ENCODE measurements at places on chromosomes 13 and 19.

DNA sequence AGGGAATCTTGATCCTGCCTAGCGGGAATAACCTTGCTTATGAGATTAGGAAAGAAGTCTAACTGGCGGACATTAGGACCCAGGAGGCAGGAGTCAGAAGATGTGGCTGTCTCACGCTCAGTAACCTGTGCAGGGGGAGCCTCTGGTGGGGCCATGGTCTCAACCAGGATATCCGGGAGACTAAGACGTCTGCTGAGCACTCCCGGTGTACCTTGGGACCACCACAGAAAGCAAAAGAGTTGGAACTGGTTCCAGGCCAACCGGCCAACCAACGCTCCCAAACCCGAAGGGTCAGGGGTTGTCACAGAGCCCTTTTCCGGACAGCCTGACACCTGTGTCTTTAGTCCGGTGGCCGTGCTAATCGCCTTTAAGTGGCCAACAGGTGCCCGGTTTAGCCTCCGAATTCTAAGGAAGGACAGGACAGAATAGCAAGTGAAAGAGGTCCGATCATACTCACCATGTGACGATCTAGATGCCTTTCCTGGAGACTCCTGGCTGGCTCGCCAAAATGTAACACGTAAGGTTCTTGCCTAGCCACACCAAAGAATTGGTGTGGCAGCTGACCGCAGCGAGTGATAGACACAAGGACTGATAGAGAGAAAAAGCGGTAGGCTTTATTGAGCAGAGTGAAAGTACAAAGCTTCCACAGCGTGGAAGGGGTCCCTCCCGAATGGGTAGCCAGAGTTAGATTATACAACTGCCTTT is 103.9 kb upstream of the DIAPH3 start:
- DNase-seq = peak; percentile 28

DNA sequence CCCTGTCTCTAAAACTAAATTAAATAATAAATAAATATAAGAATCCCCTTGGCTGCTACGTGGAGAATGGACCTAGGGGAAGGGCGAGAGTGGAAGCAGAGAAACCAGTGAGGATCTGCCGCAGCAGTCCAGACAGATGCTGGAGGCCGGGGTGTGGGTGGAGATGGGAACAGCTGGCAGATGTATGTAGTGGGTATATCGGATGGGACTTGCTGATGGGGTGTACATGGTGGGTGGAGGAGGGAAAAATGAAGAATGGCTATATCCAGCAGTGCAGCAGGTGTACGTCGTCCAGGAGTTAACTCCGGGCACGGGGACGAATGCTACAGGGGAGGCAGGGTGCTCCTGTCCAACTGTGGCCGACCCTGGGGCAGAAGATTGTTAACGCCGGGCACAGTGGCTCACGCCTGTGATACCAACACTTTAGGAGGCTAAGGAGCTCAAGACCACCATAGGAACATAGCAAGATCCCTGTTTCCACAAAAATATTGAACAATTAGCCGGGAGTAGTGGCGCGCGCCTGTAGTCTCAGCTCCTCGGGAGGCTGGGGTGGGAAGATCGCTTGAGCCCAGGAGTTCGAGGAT is 654 bp downstream of the CEP89 start:
- DNase-seq = no peak

GRCh38 chr13:19984430-19985218 is 26.1 kb downstream of the ZMYM2 start:
- DNase-seq = no peak

- no peak for DNase-seq
These were observed 589.3 kb upstream of the ARGLU1 start for GRCh38 chr13:107157271-107157670.

GRCh38 chr13:43300865-43301264 is 277.5 kb downstream of the DNAJC15 start:
- DNase-seq = no peak

DNA sequence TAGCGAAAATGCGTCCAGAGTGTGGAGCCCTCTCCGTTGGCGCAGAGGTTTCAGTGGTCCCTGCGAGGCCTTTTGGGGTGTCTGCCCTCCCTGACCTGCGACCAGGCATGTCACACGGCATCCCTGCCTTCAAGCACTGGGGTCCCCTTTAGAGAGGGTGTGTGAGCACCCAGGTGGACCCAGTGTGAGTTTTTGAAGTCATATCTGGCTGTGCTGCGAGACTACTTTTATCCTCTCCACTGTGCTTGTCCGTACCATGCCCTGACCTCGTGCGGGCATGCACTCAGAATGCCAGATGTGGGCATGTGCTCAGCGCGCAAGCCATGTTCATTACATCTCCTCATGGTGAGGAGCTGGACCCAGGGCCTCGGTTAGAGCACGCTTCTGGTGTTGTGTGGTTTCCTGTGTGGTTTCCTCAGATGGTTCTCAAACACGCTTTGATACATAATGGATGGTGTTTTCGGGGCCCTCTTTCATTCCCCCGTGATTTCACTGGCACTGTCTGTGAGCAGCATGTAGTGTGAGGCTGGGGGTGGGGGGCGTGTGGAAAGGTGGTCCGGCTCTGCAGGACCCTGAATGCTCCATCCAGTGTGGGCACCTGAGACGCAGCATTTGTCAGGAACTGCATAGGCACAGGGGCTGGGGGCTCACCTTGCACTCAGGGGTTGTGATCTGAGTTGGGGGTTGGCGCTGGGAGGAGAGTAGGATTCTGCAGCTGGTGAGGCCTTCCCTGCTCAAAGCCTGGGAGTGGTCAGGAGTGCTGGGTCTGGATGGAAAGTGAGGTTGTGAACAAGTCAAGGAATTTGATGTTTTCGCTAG is 2.3 kb downstream of the TFDP1 start:
- DNase-seq = peak; percentile 15

DNA sequence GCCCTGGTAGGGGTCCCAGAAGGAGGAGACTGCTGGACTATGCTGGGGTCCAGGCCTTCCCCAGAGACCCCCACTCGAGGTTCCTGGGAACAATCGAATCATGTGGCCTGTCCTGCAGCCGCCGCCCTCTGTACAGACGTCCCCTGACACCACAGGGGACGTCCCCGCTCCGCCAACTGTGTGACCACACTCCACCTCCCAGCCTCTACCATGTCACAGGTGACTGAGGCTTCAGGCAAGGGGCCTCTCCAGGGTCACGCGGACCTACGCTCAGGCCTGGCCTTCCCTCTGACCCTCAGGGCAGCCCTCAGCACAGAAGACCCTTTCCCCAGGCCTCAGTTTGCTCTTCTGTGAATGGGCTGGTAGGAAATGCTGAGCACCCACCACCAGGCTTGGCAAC is 13.1 kb upstream of the TMEM161A start:
- no peak for DNase-seq

DNA sequence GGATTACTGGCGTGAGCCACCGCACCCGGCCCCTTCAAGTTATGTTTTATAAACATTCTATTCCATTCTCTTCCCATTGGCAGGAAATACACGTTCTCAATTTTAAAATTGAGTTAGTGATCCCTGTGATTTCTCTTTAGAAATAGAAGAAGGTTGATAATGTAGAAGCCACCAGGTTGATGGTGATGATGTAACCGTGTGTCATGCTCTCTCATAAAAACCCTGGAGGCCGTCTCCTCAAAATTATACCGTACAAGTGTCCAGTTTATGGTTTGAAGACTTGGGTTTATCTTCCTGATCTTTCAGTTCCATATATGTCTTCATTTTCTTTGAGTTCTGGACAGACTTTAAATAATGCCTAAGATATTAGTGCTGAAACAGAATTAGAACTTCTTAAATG is 32.2 kb downstream of the COG3 start:
- DNase-seq = no peak

- DNase-seq = no peak
These were observed 79.5 kb upstream of the KL start for GRCh38 chr13:32936716-32937115.

DNA sequence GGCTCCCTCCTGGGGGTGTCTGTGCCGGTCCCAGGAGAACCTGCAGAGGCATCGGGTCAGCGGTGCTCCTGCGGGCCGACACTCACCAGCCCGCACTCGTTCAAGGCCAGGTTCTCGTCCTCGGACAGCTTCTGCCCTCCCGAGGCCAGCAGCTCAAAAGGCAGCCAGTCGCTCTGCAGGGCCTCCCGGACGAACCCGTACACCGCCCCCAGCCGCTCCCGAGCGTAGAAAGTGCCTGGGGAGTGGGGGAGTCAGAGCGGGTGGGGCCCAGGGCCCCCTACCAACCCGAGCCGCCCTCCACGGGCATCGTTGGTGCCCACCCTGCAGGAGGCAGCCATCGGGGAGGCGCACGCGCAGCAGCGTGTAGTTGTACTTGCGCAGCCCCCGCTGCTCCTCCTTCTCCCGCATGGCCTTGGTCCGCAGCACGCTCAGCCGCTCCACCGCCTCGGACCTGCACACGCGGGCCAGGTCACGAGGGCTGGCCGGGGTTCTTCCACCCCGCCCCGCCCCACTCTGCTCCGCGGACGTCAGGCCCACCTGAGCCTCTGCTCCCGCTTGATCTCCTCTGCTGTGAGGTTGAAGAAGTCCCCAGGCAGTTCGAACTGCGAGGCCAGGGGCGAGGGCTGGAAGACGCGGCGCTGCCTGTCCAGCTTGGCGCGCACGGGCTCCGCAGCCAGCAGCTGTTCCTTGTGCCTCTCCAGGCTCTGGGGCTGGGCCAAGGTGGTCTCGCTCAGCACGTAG is 11.5 kb downstream of the UBXN6 start:
- no peak for DNase-seq

GRCh38 chr13:45267215-45267614 is 66.4 kb upstream of the KCTD4 start:
- DNase-seq = no peak

- DNase-seq = no peak
These were observed 36.6 kb downstream of the LHFPL6 start for GRCh38 chr13:39566216-39566869.

- no peak for DNase-seq
These were observed 35.0 kb downstream of the ATP11A start for GRCh38 chr13:112724788-112725345.

DNA sequence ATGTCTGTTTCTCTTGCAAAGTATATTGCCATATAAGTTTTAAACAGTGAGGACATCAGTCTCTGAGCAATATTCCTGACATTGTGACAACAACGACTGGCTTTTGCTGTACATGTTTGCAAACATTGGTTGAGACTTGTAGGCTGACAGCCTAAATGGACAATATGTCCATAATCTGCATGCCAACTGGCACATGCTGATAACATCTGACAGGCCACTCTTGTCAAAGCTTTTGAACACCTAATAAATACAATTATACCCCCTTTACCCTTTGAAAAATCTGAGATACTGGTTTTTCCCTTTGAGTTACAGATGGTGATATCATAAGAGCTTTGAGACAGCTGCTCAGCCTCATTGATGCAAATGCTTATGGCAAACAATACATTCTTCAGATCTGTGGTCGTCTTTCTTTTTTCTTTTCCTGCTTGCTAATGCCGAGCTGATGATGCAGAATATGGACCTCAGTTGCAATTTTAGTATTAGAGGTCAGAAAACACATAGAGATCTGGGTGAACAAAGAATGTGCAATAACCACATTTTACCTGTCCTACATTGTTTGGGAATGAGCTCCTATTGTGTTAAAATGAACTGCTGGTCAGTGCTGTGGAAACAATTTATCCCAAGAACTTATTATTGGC is 114.9 kb downstream of the RFC3 start:
- no peak for DNase-seq

- no peak for DNase-seq
These were observed 80.5 kb downstream of the FOXO1 start for GRCh38 chr13:40585911-40586471.

DNA sequence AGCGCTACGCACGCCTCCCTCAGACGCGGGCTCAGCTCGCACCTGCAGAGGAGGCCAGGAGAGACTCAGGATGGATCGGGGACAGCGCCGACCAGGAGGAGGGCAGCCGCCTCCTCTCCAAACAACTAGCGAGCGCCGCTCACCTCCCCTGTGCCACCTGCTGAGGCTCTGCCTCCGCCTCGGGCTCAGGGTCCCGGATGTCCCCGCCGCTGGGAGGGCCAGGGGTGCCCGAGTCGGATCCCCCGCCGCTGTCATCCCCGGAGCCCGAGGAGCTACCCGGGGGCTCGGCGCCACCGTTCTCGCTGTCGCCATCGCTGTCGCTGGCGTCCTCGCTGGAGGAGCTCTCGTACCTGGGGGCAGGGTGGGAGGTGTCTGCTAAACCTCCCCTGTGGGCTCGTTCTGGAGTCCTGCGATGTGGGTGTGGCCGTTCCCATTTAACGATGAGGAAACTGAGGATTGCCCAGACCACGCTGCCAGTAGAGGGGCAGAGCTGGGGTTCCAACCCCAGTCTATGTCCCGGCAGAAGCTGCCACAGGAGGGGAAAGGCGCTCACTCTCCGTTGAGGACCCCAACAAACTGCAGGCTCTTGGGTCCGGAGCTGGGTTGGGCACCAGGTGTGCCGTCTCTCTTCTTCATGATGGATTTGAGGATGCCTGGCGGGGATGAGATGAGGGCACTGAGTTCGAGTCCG is 9.2 kb downstream of the KANK3 start:
- no peak for DNase-seq

DNA sequence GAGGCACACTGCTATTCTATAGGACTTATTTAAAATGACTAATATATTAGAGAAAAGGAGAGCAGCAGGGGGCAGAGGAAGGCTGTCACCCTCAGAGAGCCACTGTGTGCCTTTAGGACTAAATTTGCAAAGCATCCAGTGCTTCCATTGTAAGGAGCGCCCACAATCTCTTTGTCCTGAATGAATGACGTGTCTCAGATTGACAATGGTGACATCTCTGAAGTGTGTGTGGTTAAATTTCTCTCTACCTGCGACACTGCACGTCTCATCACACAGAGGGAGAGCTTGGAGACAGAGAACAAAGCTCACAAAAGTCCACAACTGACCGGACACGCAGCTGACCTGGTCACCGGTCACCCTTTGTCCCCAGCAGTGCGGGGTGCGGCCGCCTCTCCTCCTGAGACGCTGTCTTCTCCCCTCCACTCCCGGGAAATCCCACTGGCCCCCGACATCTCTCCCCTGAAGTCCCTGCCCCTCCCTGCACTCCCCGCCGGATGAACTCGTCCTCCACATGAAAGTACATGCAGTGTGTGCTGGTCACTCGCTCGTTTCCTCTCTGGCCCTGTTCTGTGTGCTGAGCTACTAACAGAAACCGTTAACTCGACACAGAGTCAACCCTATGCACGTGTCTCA is 107.2 kb downstream of the RAB20 start:
- no peak for DNase-seq

DNA sequence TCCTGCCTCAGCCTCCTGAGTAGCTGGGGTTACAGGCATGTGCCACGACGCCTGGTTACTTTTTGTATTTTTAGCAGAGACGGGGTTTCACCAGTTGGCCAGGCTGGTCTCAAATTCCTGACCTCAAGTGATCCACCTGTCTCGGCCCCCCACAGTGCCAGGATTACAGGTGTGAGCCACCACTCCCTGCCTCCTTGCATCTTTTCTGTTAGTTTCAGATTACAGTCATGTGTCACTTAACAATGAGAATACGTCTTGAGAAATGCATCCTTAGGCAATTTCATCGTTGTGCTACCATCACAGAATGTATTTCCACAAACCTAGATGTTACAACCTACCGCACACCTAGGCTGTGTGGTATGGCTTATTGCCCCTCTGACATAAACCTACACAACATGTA is 180.4 kb downstream of the TM9SF2 start:
- DNase-seq = no peak

DNA sequence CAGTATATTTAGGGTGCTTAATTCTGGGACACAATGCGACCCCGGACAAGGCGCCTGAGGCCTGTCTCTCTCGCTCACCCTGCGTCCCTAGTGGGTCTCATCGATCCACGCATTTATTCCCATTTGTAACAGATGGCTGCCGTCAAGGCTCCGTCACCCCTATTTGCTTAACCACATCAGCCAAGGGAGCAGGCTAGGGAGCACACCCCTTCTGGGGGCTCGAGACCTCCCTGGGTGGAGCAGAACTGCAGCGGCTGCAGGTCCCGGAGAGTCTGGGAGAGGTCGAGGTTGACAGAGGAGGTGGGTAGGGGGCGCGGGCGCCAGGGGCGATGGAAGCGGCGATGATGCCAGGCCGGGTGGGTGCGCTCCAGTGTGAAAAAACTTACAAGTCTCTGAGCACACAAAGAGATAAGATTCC is 507 bp downstream of the ALG5 start:
- DNase-seq = peak; percentile 22
